ENCODE measurements at places on chromosomes 1 and 21.
A peak's percentile ranks its signal among the peaks of the same experiment; 100 is the strongest.

GRCh38 chr1:212212906-212213305, 72.3 kb upstream of the PPP2R5A start:
- DNase-seq: no peak

GRCh38 chr1:188432427-188432826, 1603.7 kb downstream of the PLA2G4A start:
- DNase-seq: no peak

GRCh38 chr1:153677718-153678518, 570 bp upstream of the NPR1 start:
- DNase-seq: peak; percentile 54

GRCh38 chr1:61518670-61519400, 206.1 kb downstream of the TM2D1 start:
- DNase-seq: peak; percentile 15

DNA sequence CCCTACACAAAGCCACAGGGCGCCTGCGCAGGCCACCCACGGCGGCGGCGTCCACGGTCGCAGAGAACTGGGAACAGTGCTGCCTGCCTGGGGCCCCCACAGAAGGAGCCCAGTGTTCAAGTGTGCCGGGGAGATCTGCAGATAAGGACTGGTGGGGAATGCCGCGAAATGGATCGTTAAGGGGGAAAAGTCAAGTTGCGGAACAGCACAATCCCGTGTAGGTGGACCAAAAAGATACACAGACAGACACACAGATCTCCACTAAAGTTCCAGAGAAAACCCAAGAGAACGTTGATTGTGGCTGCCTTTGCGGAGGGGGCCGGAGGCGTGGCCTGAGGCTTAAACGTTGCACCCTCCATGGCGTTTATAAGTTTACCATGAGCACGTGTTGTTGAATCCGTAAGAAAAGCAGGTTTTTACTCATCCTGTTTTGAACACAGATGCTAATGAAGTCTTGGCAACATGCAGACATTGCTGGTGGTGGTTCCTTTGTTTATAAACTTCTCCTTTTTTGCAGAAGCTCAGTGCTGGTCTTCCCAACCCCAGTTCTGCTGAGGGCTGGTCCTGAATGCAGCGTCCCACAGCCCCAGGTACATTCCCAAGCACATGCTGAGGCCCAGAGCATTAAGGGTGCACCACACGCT, 4.1 kb downstream of the SPATC1L start:
- DNase-seq: no peak

- no peak for DNase-seq
Observed at GRCh38 chr1:79369091-79369490, 362.6 kb upstream of the ADGRL4 start.

GRCh38 chr1:84257617-84258016, 43.9 kb upstream of the SAMD13 start:
- no peak for DNase-seq

DNA sequence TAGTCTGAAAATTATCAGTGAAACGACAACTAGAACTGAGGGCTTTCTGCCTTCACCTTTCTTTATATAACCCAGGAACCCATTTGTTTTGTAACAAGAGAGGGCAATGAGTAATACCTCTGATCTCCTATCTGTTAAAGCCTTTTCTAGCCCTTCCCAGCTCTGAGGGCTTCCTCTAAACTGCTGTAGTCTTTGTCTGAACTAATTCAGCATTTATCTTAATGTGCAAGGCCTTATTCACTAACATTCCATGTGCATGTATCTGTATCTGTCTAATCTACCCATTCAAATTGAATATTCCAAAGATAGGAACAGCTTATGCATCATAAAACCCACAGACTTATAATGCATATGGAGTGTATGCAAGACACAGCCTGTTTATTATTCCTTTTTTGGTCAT, 167.1 kb downstream of the LYPLAL1 start:
- DNase-seq: no peak

DNA sequence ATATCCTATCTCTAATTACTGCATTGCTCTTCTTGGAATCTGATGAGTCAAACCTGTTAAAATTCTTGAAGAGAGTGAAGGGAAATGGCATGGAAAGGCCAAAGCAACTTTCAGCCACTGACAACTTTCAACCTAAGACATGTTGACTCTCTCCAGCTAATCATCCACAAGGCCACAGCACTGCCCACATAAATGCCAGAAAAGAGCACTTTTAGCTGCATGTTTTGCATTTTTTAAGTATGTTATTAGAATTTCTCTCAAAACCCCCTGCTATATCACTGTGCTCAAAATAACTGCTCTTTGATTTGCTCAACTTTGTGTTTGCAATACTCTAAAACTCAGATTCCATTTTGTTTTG, 352.5 kb downstream of the ADGRL2 start:
- DNase-seq: no peak

DNA sequence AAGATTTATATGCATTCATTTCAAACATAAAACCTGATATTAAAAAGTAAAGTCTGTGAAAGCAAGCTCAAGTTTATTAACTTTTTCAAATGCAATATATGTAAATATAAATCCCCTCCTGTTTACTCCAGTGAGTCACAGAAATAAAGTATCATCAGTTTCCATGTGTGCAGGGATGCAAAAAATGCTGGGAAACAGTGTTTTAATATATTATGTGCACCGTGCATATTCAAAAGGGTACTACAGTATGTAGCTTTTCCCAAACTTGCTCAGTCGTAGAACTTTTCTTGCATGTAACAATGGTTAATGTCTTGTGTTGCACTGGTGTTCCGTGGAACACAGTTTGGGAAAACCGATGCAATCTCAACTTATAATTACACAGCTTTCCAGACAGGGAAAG, 60.7 kb downstream of the CCDC185 start:
- no peak for DNase-seq

DNA sequence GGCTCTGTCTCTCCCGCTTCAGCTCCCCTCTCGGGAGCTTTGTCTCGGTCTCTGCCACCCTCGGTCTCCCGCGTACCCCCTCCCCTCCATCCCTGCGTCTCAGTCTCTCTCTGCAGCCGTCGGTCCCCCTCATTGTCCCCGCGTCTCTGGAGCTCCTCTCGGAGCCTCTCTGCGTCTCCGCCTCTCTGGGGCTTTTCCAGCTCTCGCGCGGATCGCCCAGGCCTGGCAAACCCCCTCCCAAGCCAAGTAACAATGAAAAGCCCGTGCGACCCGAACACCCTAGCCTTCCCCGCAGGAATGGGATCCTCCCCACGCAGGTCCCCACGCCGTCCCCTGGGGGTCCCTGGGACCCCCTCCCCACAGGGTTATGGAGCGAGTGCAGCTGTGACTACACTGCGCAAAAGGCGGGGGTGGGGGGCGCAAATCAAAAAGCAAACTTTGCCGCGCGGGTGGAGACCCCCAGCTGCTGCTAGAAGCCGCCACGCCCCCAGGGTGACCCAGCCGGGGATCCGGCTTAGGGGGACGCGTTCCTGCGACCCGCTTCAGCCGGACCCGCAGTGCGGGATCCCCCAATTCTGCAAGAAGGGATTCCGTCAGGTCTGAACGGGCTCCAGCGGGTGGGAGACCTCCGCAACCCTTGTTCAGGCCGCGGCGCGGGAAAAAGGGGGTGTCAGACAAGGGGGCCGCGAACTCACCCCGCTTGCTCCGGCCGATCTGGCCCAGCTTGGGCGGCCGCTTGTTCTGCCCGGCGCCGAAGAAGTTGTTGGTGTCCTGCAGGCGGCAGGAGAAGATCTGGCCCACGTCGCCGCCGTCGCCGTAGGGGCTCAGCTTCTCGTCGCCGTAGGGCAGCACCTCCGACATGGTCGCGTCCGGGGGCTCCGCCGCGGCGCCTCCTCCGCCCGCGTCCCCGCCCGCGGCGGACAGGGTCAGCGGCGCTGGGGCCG, 1.2 kb downstream of the CAMK2N1 start:
- no peak for DNase-seq

- no peak for DNase-seq
Observed at GRCh38 chr1:26155370-26156284, 3.3 kb upstream of the FAM110D start.

GRCh38 chr1:197424380-197424779, 156.3 kb downstream of the CRB1 start:
- DNase-seq: no peak

- DNase-seq: no peak
Observed at GRCh38 chr1:19815801-19816736, 986 bp upstream of the RNF186 start.

DNA sequence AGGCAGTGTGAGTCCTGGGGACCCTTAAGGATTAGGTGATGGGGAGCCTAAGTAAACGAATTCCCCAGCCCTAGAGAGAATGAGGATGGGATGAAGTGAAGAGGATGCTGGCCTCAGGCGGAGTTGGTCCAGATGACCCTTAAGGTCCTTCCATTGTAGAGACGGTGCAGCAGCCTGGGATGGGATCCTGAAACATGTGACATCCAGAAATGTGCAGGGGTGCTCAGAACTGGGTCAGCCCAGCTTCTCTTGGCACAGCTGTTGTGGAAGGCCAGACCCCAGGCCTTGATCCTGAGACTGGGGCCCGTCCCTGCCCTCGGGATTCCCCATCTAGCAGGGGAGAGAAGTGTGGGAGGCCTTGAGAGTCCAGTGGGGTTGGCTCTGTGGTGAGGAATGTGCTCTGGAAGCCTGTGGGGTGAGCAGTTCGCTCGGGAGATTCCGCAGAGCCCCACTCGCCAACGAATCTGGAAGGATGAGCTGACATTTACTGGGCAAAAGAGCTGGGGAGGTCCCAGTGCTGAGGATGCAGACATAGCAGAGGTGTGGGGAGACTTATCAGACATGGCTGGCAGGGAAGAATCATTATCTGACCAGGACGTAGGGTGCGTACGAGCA, 28.1 kb downstream of the A3GALT2 start:
- no peak for DNase-seq

GRCh38 chr1:155063550-155064110, at the start of gene EFNA4:
Gene EFNA4, plus strand, starts transcription at chr1:155063740. Its CDS starts 84 bp downstream, at chr1:155063824.
- peak; percentile 85 for DNase-seq

DNA sequence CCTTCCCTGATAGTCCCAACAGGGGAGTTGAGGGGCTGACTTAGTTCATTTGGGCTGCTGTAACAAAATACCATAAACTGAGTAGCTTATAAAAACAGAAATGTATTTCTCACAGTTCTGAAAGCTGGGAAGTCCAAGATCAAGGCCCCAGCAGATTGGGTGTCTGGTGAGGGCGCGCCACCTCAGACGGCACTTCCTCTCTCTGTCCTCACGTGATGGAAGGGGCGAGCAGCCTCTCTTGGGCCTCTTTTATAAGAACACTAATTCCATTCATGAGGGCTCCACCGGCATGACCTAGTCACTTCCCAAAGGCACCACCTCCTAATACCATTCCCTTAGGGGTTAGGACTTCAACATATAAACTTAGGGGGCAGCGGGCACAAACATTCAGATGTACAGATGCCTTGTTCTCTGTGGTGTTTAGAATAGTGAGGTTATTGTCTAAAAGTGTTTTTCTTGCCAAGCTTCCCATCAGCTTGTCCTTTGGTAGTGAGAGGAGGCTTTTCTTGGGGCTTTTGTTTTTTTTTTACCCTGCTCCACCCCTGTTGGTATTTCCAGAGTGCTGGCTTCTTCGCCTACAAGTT, 20.3 kb downstream of the NIPAL3 start:
- DNase-seq: no peak

DNA sequence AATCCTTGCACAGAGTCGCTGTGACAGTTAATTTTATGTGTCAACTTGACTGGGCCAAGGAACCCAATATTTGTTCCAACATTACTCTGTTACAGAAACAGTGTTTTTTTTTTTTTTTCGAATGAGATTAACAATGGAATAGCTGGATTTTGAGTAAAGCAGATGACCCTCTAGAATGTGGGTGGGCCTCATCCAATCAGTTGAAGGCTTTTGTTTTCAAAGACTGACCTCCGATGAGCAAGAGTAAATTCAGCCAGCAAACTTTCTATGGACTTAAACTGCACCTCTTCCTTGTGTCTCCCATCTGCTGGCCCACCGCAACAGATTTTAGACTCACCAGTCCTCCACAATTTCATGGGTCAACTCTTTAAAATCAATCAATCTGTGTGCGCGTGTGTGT, 17.0 kb downstream of the CRYZ start:
- DNase-seq: no peak

GRCh38 chr1:197150336-197151005, 4.0 kb upstream of the ASPM start:
- no peak for DNase-seq

DNA sequence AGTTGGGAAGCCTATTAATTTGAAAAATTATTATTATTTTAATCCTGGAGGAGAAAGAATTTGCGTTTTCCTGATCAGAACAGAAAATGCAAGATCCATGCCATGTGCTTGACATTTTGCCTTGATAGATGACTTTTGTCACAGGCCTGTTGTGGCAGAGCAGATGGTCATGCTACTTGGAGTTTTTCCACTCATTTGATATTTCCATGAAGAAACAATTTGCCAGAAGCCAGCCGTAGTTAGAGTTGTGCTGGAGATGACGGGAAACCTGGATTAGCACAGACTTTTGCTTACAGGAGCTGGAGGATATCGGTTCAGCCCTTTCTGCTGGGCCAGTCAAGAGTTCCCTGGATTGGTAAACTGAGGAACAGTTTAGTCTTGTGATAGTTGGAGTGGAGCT, 3.2 kb downstream of the RCAN3 start:
- DNase-seq: no peak

DNA sequence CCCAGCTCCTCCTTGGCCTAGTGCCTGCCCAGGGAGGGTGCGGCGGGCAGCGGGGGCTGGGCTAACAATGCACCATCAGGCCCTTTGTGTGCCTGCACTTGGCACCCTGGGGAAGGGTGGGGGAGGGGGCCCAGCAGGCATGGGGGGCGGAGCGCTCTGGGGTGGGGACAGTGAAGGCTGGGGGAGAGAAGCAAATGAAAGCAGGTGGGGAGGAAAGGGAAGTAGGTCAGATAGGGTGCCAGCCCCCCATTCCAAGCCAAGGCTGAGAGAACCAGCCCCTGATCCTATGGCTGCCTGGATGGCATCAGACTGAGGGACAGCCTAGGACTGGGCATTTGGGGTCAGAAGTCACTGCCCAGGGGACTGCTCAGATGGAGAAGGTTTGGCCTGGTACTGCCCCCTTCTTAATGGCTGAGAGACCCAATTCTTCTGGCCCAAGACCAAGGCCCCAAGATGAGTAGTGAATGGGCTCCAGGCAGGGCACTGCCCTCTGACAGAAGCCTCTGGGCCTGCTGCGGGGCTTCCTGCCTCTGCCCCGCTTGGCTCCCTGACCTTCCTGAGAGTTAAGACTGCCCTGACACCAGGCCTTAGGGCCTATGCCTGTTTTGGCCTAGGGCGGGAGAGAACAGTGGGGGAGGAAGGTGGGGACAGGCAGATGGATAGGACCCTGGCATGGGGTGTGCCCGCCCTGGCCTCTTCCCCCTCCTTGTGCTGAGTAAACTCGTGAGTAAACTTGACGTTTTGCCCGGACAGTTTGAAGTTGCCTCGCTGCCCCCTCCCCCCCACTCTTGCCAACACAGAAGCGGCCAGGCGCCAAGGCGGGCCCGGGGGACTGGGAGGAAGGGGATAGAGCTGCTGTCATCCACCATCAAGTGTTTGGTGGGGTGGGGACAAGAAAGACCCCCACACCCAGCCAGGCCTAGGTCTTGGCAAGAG, 2.7 kb downstream of the ZBTB7B start:
- no peak for DNase-seq

- peak; percentile 68 for DNase-seq
Observed at GRCh38 chr1:41683681-41684500, 199.4 kb upstream of the EDN2 start.

- no peak for DNase-seq
Observed at GRCh38 chr1:59672851-59673572, 141.7 kb upstream of the HOOK1 start.

GRCh38 chr1:226655251-226656163, 83.6 kb downstream of the ITPKB start:
- DNase-seq: no peak

- no peak for DNase-seq
Observed at GRCh38 chr1:214636436-214636835, 33.4 kb downstream of the CENPF start.
